Suppressor macrophage treated with lipopolysaccharide for 1 hour (primary cell): ENCODE measurements at places on chromosomes 6 and 20.

- DNase-seq: peak; percentile 62
Observed at GRCh38 chr6:136113736-136114173, 136.4 kb downstream of the MTFR2 start.

DNA sequence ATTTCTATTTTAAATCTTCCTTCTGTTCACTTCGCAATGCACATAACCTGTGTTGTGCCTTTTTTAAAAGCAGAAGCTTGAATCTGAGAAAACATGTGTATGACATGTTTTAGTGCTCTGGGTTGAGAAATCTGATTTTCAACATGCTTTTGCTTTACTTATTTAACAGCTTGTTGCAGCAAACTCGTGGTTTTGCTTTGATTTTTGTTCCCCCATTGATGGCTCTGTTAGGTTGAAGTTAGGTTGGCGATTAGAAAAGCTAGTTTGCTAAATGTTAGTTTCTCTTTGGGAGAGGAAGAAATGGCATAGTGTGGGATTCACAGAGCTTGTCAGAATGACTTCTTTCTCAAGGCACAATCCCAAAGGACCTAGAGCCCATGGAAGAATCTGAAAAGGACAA lies 170.8 kb downstream of the TMEM242 start:
- DNase-seq: no peak

GRCh38 chr6:46422619-46423018 lies 68.6 kb downstream of the RCAN2 start:
- DNase-seq: no peak

GRCh38 chr6:74579794-74580193 lies 626.1 kb downstream of the COL12A1 start:
- DNase-seq: no peak

GRCh38 chr6:117233145-117233544 lies 32.2 kb upstream of the VGLL2 start:
- DNase-seq: no peak

- no peak for DNase-seq
Observed at GRCh38 chr20:36308986-36309385, 2.8 kb downstream of the DLGAP4 start.

DNA sequence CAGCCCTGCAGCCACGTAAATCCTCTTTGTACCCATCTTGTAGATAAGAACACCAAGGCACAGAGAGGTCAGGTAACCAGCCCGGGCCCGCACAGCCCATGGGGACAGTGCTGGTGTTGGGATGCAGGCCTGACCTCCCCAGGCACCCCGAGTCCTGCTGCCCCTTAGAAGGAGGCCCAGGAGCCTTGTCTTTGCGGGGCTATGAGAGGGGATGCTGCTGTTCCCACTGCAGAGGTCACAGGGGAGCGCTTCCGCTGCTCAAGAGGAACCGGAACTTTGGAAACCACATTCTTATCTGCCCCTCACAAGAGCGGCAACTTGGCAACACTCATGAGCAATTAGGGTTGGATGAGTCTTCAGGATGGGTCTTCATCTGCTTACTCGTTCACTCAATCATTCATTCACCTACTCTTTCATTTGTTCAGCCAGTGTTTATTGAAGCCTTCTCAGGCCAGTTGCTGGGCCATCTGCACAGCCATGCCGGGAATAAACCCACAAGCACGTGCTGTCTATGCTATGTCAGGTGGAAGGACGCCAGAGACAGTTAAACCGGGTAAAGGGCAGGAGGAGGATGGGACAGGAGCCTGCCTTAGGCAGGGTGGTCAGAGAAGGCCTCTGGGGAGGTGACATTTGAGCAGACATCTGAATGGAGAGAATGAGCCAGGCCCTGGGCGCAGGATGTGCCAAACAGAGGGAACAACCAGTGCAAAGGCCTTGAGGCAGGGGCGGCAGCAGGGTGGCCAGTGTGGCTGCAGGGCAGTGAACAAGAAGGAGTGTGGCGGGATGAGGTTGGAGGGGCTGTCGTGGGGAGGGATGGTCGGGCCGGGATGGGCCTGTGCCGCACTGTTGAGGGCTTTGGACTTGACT lies 60.8 kb downstream of the RBM38 start:
- peak; percentile 77 for DNase-seq

- no peak for DNase-seq
Observed at GRCh38 chr6:154164397-154164796, 125.4 kb downstream of the OPRM1 start.

DNA sequence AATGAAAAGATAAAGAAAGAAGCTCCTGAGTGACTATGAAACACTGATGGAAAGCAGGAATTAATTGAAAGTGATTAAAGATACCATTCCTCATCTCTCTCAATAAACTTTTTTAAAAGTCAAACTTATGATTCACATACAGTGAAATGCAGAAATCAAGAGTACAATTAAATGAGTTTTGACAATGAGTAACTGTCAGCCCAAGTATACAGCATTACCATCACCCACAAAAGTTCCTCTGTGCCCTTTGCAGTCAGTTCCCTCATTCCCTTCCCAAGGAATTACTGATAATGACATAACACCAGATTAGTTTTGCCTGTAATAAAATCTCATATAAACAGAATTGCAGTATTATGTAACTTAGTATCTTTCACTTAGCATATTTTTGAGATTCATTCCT lies 44.5 kb downstream of the ATG5 start:
- DNase-seq: peak; percentile 33

DNA sequence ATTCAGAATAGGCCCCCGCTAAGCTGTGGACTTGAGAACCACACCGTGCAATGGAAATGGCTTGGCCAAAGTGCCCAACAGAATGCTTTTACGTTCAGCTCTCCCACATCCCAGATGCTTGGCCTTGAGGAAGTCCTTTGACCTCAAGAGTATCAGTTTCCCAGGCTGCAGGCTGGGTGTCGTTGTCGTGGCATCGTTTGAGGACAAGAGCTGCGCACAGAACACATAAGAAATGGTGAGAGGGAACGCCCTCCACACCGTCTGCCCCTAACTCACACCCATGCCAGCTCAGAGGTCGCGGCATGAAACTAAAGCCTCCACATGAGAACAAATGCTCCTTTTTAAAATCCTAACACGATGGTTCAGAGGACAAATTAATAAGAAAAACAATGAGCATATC lies 37.0 kb downstream of the NFATC2 start:
- DNase-seq: no peak

GRCh38 chr20:4581838-4582237 lies 139.9 kb upstream of the PRND start:
- no peak for DNase-seq

DNA sequence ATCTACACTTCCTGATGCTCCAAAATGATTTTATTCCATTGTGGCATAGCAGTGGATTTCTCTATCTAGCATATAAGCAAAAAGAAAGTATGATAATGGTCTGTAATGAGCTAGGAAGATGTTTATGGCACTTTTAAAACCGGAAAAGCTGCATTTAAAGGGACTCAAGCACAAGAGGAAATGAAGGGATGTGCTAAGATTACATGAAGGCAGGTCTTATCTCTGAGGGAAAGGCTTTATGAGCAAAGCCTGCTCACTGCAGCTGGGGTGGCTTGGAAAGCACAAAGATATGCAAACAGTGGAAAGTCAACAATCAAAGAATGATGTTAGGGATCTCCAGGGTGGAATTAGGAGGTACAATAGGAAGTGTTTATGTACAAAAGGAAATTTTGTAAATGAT lies 138.2 kb downstream of the TENT5A start:
- no peak for DNase-seq

DNA sequence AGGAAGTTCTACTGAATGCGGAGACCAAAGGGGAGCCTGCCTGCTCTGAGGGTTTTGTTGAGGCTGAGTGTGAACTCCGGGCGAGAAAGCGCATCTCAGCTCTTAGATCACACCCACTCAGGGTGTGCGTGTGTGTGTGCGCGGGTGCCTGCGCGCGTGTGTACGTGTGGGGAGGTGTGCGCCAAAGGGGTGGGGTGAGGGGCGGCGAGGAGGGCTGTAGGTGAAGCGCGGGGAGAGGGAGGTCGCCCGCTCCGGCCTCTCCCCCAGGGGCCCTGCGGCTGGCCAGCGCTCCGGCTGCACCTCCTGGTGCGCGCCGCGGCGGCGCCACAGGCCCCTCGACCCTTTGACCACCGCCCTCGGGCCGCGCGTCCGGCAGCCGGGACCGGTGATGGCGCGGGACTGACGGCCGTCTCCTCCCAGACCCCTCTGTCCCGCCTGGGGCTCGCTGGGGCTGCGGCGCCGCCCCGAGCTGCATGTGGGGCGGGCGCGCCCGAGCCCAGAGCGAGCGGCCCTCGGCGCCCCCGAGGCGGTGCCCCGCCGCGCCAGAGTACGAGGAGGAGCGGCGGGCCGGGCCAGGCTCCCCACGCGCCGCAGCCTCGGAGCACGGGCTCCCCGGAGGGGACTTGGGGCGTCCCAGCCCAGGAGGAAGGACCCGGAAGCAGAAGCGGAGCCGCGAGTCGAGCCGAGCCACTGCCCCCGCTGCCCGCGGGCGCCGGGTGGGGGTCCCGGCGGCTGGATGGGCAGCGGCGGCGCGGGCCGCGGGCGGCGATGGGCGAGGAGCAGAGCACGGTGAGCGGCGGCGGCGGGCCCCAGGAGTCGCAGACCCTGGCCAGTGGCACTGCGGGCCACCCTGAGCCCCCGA lies at the start of gene RNF217:
Gene RNF217, plus strand, starts transcription at position 661 of the 862 bp plus-strand sequence. Its CDS starts 108 bp downstream, at position 769.
- DNase-seq: peak; percentile 69

- no peak for DNase-seq
Observed at GRCh38 chr6:70651326-70651905, 16.3 kb upstream of the SMAP1 start.

- peak; percentile 56 for DNase-seq
Observed at GRCh38 chr20:53828682-53829254, 235.1 kb upstream of the ZNF217 start.

DNA sequence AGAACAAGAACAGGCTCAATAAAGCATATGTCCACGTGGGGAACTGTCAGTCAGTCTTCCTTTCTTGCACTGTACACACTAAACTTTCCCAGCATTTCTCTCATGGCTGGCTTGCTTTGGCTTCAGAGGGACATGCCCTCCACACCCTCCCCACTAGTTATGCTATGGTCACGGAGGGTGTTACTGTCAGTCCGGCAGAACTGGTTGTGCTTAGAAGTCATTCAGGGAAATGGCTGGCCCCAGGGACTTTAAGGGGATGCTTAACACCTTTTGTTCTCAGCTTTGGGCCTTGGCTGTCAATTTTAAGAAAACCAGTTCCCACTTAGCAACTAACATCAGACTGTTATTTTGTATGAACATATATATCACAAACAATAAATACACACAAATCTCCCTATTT lies 55.1 kb downstream of the ELOVL5 start:
- DNase-seq: no peak

DNA sequence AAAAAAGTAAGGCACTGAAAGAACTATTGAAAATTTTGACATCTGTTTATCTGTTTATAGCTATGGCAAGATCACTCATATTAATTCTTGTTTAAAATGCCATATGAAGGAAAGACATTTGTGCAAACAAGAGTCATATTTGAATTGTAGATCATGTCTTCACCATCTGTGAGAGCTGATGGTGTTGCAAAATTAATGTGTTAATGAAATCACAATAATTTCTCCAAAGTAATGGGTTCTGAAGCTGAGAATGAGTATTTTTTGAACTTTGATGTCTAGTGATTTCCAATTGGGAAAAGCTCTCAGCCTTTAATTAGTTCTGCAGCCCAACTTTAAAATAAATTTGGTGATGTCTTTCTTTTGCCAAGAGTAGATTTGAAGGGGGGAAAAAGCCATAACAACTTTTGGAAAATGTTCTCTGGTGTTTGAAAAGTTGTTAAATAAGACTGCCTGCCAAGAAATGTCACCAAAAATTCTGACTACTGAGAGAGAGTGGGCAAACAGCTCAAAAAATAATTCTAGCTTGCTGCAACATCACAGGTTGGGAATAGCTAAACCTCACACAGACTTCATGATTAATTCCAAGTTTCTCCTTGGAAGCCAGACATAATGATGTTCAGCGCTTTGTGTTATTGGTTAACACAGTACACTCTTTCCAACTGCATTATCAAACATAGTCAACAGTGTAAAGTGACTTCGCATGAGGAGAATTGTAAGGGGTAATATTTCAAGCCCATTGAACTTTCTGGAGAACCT lies 142.6 kb downstream of the SOBP start:
- DNase-seq: no peak

- no peak for DNase-seq
Observed at GRCh38 chr6:128032042-128032441, 131.2 kb upstream of the THEMIS start.
